ENCODE measurements at places on chromosomes 3 and 15.

- no peak for DNase-seq
Observed at GRCh38 chr3:95297581-95297980, 1234.7 kb downstream of the NSUN3 start.

DNA sequence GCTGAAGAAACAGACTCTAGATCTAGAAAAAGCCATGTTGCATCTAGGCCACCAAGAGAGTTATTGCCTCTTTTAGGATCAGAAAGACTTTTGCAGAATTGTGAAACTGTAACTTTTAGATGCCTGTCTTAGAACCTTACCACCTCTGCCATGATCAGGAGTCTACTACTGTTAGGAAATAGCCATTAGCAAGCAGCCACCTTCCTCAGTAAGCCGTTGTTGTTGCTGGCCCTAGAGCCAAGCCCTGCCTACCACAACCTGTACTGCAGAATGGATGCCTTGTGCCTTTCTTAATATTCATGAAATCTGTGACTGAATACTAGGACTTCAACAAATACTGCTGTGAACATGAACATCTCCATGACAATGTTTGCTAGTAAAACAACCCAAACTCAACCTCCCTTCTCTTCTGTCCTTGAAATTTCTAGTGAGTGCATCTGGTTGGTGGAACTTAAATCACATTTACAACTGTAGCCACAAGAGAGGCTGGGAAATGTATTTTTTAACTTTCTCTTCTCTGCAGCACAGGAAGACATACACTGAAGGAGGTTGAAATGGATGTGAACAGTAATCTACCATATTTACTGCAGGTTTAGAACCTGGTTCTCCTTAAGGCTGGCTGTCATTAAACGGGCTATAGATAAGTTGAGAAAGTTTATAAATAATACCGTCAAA, 20.7 kb downstream of the RASA2 start:
- DNase-seq, result no peak

DNA sequence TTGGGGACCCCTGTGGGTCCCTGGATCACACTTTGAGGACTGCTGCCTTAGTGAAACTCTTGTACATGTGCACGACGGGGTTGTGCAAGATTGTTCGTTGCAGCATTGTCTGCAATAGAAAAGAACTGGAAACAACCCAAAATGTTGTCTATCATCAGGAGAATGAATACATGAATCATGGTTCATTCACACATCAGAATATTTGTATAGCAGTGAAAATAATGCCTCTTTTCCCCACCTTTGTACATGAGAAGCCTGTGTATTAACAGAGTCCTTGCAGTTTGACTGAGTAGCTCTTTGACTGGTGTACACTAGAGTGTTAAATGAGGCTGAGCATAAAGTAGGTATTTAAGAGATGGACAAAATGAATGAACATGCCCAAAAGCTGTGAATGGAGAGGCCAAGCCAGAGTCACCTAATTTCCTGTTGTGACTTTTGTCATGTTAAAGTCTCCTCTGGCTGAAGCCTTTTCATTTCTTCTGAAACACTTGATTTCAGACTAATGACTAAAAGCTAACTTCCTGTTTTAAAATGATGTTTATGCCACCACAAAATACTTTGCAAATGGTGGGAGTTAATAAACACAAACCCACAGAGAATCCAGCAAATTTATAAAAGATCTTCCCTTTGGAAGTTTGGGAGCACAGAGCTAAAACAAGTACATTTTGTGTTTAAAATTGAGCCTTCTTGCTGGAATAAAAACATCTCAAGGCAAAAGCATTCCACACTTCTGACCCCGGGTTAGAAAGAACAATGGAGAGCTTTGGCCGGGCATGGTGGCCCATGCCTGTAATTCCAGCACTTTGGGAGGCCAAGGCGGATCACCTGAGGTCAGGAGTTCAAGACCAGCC, 20.6 kb upstream of the USP3 start:
- no peak for DNase-seq

GRCh38 chr3:44772099-44772442, 10.5 kb downstream of the KIF15 start:
- no peak for DNase-seq

- no peak for DNase-seq
Observed at GRCh38 chr3:127173516-127174166, 19.3 kb upstream of the PRR23E start.

- no peak for DNase-seq
Observed at GRCh38 chr3:138284079-138284478, 45.6 kb downstream of the NME9 start.
